ENCODE measurements at places on chromosomes 3 and 15.

GRCh38 chr3:9884555-9885165 is 4.6 kb upstream of the CIDEC start:
- DNase-seq = no peak

GRCh38 chr3:169581633-169582032 is 81.9 kb downstream of the MECOM start:
- no peak for DNase-seq

DNA sequence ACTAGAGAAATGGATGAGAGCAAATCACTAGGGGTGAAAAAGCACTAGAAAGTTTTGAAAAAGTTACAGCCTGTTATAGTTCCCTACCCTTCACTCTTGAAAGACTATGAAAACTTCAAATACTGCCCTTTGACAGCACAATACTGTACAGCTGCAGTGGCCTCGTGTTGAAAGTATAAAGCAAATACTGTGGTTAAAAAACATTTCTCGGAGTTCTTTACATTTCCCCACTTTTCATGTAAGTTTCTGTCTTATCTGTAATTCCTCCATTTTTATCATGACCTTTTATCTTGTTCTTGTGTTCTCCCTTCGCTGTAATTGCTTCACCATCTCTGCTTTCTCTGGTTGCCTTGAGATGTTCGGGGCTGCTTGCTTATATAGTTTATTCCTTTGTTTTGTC is 423.8 kb upstream of the CFAP20DC start:
- DNase-seq = no peak

DNA sequence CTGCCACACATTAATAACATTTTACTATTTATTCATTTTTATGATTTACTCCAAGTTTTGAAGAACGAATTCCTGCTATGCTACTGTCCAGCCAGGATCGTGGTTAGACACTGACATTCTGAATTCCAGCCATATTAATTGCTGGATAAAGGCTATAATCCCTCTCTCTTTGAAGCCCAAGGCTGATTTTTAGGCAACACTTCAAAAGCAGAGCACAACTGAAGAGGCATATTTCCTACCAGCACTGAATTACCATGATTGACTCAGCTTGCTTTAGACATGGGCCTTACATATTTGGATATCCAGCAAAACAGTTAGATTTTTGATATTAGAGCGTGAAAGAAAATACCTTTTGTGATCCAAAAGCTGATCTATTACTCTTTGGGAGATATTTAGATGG is 205.0 kb downstream of the ZIC1 start:
- no peak for DNase-seq

GRCh38 chr3:23754215-23754614 is 51.5 kb upstream of the UBE2E1 start:
- DNase-seq = no peak

GRCh38 chr3:155548195-155548594 is 196.7 kb downstream of the PLCH1 start:
- DNase-seq = no peak

GRCh38 chr15:70147178-70147760 is 49.6 kb upstream of the TLE3 start:
- DNase-seq = no peak

DNA sequence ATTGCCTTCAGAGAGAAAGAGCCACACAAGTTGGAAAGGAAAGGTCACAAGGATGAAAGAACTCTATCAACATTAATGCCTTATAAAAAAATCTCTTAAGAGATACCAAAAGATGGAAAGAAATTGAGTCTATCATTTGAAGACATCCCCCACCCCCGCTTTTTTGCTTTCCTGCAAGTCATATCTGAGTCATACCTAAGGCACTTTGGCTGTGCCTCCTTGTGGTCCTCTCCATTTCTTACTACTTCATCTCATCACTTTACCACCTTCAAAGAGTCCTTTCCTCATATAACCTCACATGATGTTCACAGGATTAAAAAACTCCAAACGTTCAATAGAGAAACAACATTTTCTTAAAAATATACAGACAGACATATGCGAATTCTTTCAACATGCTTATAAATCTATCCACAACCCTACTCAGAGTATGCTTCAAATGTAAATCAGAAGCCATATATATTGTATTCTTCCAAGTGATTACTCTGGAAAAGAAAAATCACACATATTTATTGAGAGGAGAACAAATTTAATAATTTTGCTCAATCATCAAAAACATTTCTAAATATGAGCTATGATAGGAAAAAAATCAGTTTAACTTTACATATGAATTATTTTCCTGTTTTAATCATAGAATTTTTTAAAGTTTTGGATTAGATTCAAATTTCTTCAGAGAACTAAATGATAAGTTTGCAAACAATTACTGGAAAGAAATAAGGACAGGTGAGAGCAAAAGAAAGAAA is 1003.9 kb upstream of the CFAP20DC start:
- no peak for DNase-seq

GRCh38 chr3:26018889-26019288 is 229.0 kb downstream of the OXSM start:
- DNase-seq = no peak

- no peak for DNase-seq
Observed at GRCh38 chr3:3998140-3998922, 199.1 kb downstream of the LRRN1 start.

- no peak for DNase-seq
Observed at GRCh38 chr15:35722501-35722900, 176.5 kb upstream of the DPH6 start.

DNA sequence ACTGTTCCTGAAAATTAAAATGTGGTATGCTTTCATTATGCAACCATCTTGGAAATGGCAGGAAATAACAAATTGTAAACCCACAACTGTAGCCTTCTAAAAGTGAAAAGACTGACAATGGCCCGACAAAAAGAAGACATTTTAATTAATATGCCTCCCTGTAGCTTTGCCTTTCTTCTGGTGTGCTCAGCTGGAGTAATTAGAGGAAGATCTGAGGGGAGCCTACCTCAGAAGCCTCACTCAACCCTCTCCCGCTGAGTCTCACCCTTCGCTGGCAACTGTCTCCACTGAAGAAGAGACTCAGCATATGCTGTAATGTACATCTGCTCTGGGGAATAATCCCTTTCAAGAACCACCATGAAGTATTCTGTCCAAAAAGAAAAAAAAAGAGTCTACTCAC is 104.7 kb upstream of the SETMAR start:
- DNase-seq = no peak

DNA sequence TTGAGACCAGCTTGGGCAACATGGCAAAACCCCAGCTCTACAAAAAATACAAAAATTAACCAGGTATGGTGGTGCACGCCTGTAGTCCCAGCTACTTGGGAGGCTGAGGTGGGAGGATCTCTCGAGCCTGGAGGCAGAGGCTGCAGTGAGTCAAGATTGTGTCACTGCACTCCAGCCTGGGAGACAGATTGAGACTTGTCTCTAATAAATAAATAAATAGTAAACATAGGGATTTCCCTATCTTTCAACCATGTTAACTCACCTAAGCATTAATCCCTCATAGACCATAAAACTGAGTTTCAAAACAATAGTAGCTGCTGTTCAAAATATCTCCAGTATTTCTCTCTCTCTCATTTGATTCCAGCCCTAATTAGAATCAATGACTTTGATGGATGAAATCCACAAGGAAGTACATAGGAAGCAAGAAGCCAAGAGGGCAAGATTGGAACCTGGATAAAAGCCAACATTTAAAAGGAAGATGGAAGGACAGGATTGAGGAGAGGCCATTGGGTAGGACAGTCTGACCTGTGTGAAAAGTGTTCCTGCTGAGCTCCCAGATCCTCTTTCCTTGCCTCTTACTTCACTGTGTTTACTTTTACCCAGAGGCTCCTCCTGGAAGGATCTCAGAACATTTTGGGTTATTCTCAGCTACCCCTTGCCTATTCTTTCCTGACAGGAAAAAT is 12.4 kb upstream of the TTBK2 start:
- no peak for DNase-seq

- DNase-seq = no peak
Observed at GRCh38 chr3:115638241-115638640, 14.9 kb downstream of the GAP43 start.

- no peak for DNase-seq
Observed at GRCh38 chr3:165336786-165337185, 140.6 kb upstream of the SLITRK3 start.

- DNase-seq = no peak
Observed at GRCh38 chr3:47603332-47603731, 24.7 kb upstream of the CSPG5 start.

DNA sequence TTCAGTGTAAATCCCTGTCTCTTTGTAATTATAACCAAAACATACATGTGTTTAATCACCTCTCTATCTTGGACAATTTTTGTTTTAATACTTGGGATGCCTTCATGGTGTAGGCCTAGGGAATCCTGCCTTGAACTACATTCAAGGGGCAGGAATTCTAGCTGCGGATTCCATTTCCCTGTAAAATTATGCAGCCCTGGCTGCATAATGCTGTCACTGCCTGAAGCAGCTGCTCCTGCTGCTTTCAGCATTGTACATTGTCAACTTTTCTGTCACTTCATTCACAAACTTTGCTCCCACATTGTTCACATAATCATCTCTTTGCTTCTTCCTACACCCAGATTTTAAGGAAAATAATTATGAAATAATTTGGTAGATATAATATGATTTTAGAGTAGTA is 638.7 kb downstream of the RBMS3 start:
- no peak for DNase-seq

DNA sequence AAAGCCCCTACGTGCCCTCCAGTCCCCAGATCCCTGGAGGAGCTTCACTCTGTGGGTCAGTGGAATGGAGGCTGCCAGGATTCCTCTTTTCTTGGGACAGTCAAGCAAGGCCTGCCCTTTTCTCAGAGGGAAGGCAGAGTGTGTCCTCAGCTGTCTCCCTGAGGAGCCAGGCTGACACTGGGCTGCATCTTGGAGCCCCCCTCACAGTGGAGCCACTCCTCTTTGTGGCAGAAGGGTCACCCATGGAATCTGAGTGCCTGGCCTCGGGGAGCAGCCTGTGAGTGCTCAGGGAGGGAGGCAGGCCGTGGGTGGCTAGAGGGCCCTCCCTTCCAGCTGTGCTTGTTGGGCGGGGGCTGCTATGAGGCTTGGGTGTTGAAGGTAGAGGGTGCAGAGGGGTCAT is 41.2 kb downstream of the BOC start:
- no peak for DNase-seq

Data from Peyer's patch (tissue), 4 donors.